ENCODE measurements at places on chromosomes 3 and 15. TPM values are rescaled to one million over a fixed set of nuclear protein-coding genes. Genes with fewer than 3 reads are reported as not detected.

DNA sequence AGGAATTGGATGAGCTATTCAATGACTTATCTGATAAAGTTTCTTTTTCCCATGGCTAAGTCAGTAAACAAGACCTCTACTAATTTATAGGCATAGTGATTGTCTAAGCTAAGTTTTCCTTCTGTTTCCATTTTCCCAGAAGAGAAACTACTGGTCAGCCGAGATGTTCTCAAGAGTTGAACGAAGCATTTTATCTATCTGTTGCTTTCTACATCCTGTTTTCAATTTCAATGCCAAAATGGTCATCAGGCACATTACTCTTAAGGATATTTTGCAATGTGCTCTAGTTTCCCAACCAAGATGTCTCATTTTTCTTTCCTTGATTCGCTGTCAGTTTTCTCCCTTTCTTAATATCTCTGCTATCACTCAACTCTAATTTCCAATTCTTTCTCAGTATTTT lies 228.7 kb downstream of the MBNL1 start:
- no peak for DNase-seq

DNA sequence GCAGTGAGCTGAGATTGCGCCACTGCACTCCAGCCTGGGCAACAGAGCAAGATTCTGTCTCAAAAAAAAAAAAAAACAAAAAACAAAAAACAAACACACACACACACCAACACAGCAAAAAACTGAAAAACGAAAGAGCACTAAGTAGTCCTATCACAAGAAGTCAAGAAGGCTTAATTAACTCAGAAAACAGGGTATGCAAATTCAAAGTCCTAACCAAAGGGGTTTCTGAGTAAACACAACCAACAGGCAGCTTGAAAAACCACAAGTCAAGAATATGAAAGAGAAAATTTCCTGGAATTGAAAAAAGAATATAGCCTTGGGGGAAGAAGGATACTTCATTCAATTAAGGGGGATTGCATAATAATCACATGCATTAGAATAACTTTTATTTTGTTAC lies 37.7 kb upstream of the PARP14 start:
- DNase-seq, result no peak

DNA sequence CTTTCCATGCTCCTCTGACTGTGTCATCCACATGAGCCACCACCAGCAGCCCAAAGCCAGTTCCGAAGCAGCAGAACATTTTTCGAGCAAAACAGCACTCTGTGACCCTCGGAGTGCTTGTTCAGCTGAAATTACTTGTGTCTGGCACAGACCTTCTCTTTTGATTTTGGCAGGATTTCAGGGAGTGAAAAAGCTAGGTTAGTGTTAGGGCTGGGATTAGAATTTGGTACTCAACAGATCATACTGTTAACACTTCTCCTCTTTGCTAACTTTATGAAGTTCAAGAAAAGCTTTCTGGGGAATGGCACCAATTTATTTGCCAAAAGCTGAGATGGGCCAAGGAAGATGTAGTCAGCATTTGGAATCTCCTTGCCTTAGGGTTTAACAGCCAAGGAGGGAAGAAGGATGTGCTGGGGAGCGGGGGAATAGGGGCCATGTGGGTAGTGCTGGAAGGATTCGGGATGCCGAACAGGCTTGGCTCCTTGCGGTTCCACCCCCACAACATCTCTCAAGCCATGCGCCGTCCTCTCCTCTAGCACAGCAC lies 55.1 kb upstream of the TRA2B start:
- peak; percentile 58 for DNase-seq

GRCh38 chr15:37625576-37625975 lies 308.9 kb upstream of the TMCO5A start:
- no peak for DNase-seq

GRCh38 chr15:38876211-38876610 lies 311.6 kb upstream of the RASGRP1 start:
- no peak for DNase-seq

DNA sequence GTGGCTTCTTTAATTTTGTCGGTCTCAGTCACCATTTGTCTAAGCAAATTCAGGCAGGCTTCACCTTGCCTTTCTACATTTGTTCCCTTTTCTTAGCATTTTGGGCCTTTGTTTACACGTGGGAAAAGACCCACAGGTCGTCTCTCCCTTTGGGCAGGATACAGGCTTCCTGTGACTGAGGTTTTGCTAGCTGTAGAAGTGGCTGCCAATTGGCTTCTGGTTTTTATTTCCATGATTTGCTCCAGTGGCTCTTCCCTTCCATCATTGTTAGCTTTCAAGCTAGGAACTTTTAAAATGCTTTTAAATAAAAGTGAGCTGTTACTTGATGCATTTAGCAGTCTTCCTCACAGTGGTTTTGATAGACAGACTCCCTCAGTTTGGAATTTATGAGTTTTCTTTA lies 37.3 kb downstream of the MLH1 start:
- DNase-seq, result no peak

Gene ZNF197
- 23.2 TPM for total RNA-seq

Gene CMSS1
- 26.7 TPM for total RNA-seq

Gene WDR72
- not detected for total RNA-seq

Gene LDHAL6B
- not detected for total RNA-seq

Gene SCN11A
- 0.71 TPM for total RNA-seq

Gene NRROS
- total RNA-seq, result 10.0 TPM

Gene PIK3CA
- 41.0 TPM for total RNA-seq

Gene ARHGAP31
- 85.6 TPM for total RNA-seq

Measured in sciatic nerve (tissue), 2 donors.